ENCODE measurements at places on chromosomes 7 and 10.

- peaks cover 2% of the 10 kb centered on the region for H3K36me3 ChIP-seq
- no peak overlapping the region for H3K4me3 ChIP-seq
- H3K27ac ChIP-seq, result no peak overlapping the region
Measured at GRCh38 chr7:4556868-4557793, 125.0 kb upstream of the FOXK1 start.

DNA sequence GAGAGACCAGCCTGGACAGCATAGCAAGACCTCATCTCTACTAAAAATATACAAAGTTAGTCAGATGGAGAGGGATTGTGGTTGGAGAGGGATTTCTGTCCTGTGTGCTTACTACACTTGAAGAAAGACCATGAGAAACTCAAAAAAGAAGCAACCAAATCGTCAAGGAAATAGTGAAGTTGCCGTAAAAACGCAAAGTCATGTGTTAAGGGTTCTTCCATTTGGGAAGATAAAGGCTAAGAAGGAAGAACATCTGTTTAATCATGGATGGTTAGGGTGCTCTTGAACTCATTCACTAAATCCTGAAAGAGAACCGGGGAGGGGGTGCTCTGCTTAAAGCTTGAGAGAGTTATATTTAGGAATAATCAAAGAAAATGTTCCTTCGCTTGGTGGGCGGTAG lies 59.8 kb upstream of the KDM7A start:
- H3K27me3 ChIP-seq, result peaks cover 12% of the 10 kb centered on the region
- H3K27ac ChIP-seq, result no peak overlapping the region
- H3K4me1 ChIP-seq, result peaks cover 3% of the 10 kb centered on the region

- H3K27me3 ChIP-seq, result no peaks in the 10 kb centered on the region
- no peak overlapping the region for H3K4me3 ChIP-seq
- DNase-seq, result no peak
- peaks cover 3% of the 10 kb centered on the region for H3K4me1 ChIP-seq
- no peaks in the 10 kb centered on the region for H3K36me3 ChIP-seq
- H3K27ac ChIP-seq, result no peak overlapping the region
Measured at GRCh38 chr7:120628251-120628650, 229.7 kb downstream of the TSPAN12 start.

DNA sequence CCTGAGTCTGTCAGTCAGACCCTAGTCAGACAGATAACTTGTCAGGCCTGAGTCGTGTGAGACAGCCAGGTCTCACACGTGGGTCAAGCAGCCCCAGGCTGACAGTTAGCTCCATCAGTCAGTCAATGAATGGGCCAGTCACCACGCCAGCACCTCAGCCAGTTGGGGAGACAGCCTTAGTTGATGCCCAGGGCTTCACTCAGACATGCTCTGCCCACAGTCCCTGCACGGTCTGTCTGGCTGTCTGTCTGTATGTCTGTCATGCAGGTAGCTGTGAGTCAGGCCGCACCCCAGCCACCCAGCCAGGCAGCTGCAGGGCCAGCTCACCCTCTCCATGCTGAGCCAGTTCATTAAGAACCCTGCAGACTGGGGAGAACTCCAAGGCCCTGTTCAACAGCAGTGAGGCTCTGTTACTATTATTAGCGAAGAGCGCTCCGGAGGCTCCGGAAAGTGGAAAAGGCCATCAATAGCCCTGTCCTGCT lies 141.1 kb upstream of the PCBD1 start:
- no peaks in the 10 kb centered on the region for H3K4me1 ChIP-seq
- no peaks in the 10 kb centered on the region for H3K36me3 ChIP-seq
- DNase-seq, result no peak
- no peak overlapping the region for H3K27ac ChIP-seq
- no peak overlapping the region for H3K4me3 ChIP-seq
- peaks cover 26% of the 10 kb centered on the region for H3K27me3 ChIP-seq

- no peaks in the 10 kb centered on the region for H3K27me3 ChIP-seq
- H3K4me3 ChIP-seq, result no peak overlapping the region
- H3K36me3 ChIP-seq, result no peaks in the 10 kb centered on the region
- H3K27ac ChIP-seq, result no peak overlapping the region
Measured at GRCh38 chr10:36094096-36094495, 452.0 kb upstream of the FZD8 start.

DNA sequence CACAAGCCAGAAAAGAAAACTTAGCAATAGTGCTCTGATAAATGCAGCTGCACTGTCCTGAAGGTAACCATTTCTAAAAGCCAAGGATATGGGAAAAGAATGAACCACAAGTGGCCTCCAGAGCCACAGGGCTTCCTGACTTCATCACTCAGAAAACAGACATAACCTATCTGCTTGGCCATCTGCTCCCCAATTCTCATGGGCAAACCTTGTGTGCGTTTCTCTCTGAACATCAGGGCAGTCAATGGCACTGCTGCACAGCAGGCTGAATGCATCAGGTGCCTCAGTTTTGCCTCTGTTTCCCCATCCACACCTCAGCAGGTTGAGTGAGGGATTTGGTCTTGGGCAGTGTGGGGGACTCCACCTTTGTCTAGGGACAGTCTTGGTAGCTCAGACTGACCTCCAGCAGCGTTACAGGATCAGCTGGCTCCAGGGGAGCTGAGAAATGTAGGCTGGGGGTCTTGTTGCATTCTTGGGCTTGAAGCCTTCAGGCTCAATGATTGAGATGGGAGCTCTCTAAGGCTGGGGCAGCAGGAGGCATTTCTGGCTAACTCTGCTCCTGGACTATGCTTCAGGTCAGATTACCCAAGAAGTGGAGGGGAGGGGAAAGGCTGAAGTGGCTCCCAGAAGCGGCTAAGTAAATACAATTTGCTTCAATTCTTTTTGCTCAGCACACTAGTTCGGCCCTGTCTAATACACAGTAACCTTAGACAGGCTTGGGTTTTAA lies 23.6 kb upstream of the PDLIM1 start:
- H3K36me3 ChIP-seq, result peaks cover 2% of the 10 kb centered on the region
- peak overlapping the region; percentile 36 for H3K27ac ChIP-seq
- H3K4me1 ChIP-seq, result peaks cover 37% of the 10 kb centered on the region
- DNase-seq, result no peak

- no peaks in the 10 kb centered on the region for H3K27me3 ChIP-seq
- H3K27ac ChIP-seq, result peak overlapping the region; percentile 21
- H3K4me3 ChIP-seq, result no peak overlapping the region
- peaks cover 17% of the 10 kb centered on the region for H3K4me1 ChIP-seq
- H3K36me3 ChIP-seq, result peaks cover 6% of the 10 kb centered on the region
Measured at GRCh38 chr10:571688-572451, 117.6 kb downstream of the DIP2C start.

DNA sequence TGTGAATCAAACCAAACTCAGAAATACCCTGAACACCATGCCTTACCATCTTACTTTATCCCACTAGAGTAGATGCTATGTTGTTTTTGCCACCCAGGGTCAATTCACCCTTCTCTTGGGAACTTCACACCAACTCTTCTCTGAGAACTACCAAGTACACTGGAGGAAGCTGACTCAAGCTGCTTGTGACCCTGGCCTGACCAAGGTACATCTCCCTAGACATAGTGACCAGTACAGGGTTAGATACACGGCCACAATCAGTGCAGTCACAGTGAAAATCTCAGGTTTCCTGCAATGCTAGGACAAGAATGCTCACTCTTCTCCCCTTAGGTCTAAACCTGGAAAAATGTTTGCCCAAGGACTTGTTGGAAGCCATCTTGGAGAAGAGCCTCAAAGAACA lies 31.8 kb downstream of the EZH2 start:
- H3K36me3 ChIP-seq, result no peaks in the 10 kb centered on the region
- H3K27me3 ChIP-seq, result no peaks in the 10 kb centered on the region
- no peak overlapping the region for H3K4me3 ChIP-seq
- H3K27ac ChIP-seq, result no peak overlapping the region

GRCh38 chr7:33762151-33762910 lies 143.0 kb upstream of the BMPER start:
- H3K4me1 ChIP-seq, result peaks cover 18% of the 10 kb centered on the region
- no peak overlapping the region for H3K4me3 ChIP-seq
- DNase-seq, result no peak
- H3K27ac ChIP-seq, result no peak overlapping the region

- no peak for DNase-seq
- H3K4me1 ChIP-seq, result peaks cover 2% of the 10 kb centered on the region
- no peak overlapping the region for H3K27ac ChIP-seq
- H3K36me3 ChIP-seq, result no peaks in the 10 kb centered on the region
Measured at GRCh38 chr7:79386688-79387422, 66.6 kb downstream of the MAGI2 start.

DNA sequence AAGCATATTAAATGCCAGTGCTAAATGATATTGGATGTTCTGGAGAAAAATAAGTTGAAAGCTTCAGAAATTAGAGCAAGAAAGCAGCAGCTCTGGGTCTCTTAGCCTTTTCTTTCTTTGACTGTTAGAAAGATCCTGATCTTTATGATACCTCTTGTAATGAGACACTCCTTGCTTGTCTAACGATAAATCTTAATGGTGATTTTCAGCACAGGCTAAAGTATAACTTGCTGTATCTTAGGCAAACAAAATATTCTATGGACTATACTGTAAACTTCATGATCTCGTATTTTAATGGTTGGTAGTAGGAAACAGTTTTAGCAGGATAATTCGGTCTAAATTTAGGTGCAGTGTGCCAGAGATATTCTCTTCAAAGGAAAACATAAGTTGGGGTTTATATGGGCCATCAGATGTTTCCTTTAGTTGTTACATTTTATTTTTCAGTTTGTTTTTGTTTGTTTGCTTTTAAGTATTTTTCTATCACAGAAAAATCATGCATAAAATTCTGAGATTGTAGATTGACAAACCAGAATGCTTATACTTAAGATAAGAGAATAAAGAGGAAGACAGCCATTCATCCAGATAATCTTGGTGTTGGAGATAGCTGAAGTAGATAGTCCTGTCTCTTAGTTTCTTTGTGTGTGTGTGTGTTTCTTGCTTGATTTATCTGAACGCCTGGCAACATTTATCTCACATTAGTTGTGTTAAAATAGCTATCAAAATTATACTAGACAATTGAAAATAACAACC lies 4.7 kb downstream of the CASD1 start:
- peaks cover 56% of the 10 kb centered on the region for H3K4me1 ChIP-seq
- H3K27ac ChIP-seq, result peak overlapping the region; percentile 48
- peak overlapping the region; percentile 22 for H3K4me3 ChIP-seq
- peaks cover 9% of the 10 kb centered on the region for H3K36me3 ChIP-seq

DNA sequence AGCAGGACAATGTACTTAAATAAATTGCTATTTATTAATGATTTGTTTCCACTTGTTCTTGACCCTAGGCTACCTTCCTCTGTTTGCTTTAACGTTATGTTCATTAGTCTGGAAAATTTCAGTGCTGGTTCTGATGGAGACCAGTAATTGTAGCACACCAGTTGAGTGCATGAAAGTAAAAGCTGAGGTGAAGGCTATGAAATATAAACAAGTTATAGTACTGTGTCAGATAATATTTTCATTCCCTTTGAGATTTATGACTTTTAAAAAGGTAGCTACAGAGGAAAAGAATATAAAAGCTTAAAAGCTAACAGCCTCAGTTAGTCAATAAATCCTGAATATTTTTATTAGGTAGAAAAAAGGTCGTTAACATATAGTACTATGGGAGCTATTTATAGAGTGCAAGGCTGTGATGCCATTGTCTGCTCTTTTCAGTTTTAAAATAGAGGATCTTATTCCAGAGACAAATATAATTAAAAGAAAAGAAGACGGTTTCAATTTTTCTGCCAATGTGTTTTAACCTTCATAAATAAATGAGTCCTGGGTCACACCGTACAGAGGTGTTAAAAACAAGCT lies 351.8 kb upstream of the ETV1 start:
- no peak overlapping the region for H3K4me3 ChIP-seq
- no peaks in the 10 kb centered on the region for H3K27me3 ChIP-seq
- peaks cover 8% of the 10 kb centered on the region for H3K4me1 ChIP-seq
- no peak for DNase-seq

DNA sequence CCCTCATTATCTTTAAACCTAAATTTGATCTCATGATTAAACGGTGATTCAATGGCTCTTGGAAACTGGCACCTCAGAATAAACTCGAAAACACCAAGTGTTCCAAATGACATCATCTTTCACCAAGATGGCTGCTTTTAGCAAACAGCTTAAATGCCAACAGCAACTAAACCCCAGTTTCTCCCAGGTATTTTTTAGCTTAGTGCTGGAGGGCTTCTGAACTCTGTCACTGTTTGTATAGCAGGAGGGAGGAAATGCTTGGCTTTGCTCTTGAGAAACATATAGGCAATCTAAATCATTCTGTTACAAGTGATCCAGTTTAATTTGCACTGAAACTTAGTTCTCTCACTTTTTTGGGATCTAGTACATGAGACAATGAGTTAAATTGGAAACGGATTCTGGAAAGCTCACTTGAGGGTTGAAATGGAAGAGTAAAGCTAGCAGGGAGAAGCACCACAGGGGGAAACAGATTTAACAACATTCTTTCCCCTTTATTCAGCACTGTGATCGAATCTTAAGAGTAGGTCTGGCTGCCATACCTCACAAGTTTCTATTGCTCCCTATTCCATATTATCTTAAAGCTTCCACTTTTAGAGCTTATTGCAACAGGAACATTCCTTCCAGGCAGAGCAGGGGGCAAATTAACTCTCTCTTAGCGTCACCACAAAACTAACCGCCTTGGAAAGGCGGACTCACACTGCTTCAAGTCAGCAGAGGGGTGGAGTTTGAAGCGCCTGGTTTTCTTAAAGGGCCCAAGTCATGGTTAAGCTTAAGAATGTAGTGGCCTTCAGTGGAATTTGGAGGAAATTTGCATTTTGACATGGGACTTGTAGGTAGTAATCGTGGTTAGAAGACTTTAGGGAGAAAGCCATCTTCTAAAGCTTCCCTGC lies 1.8 kb upstream of the CCDC6 start:
- H3K4me1 ChIP-seq, result peaks cover 37% of the 10 kb centered on the region
- peaks cover 2% of the 10 kb centered on the region for H3K36me3 ChIP-seq
- H3K27me3 ChIP-seq, result no peaks in the 10 kb centered on the region
- DNase-seq, result no peak

DNA sequence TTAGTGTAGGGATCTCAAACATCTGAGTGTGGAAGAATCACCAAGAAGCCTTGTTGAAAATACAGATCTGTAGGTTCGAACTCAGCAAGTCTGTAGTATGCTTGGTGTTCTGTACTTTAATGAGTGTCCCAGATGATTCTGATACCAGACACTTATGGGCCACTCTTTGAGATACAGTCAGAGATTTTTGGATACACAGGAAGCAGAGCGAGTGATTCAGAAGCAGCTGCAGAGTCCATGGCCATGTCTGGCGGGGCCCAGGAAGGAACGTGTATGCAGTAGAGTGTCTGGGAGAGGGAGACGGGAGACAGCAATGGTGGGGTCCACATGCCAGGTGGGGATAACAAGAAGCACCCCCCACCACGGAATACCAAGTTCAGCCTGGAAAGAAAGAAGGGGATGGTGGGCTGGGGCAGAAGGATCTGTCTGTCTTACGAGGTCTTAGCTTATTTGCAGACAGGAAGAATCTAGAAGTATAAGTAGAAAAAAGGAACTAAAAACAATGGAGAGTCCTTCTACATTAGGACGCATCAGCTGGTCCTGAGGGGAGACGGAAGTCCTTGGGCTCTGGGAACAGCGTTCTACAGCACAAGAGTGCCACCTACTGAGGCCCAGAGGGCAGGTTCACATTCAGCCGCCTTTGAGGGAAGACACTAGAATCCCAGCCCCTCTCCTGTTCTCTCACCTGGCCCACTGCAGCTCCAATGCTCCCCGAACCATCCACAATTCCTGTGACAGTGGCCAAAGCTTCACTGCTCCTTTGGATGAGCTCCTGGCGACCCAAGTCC lies 55.4 kb downstream of the SLC37A3 start:
- H3K4me3 ChIP-seq, result no peak overlapping the region
- peak overlapping the region; percentile 9 for H3K27ac ChIP-seq
- H3K4me1 ChIP-seq, result no peaks in the 10 kb centered on the region
- H3K36me3 ChIP-seq, result peaks cover 28% of the 10 kb centered on the region
- peak; percentile 15 for DNase-seq

Measured in progenitor cell of endocrine pancreas (in vitro differentiated cells).